ENCODE measurements at places on chromosomes 11 and 22.
A peak's percentile ranks its signal among the peaks of the same experiment; 100 is the strongest.

DNA sequence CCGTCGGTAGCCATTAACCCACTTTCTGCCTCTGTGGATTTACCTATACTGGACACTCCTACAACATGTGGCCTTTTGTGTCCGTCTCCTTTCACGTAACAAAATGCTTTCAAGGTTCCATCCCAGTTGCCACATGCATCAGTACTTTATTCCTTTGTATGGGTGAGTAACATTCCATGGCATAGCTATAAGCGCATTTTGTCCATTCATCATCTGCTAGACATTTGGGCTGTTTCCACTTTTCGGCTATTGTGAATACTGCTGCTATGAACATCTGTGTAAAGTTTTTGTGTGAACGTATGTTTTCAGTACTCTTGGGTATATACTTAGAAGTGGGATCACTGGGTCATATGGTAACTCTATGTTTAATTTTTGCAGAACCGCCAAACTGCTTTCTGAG, 257.2 kb downstream of the ST3GAL4 start:
- DNase-seq: no peak

GRCh38 chr11:25198704-25199103, 701.9 kb downstream of the LUZP2 start:
- no peak for DNase-seq

GRCh38 chr11:131027491-131027890, 111.2 kb upstream of the SNX19 start:
- DNase-seq: no peak

GRCh38 chr11:28618416-28618815, 510.2 kb downstream of the METTL15 start:
- no peak for DNase-seq

GRCh38 chr11:66002648-66003225, 434 bp downstream of the BANF1 start:
- peak; percentile 77 for DNase-seq

DNA sequence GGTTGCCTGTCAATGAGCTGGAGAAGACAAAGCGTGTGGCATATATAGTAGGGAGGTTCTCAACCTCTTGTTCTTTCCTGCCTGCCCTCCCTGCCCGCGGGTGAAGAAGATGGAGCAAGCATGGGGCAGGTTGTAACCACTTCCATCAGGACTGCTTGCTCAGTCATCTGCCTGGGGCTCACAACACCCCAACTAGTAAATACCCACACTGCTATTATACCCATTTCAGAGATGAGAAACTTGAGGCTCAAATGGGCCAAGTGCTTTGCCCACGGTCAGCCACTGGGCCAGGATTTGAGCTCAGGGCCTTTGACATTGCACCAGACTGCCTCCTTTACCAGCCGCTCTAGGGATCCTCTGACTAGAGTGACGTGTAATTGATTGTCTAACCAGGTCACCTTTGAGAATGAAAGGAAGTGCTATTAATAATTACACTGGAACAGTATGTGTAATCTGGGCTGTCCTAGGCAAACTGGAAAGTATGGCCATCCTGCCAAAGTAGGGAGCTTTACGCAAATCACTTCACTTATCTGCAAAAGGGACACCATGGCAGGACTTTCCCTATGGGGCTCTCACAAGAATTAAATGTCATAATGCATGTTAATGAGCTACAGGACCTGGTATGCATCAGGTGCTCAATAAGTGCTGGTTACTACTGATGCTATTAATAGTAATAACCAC, 2.8 kb upstream of the CDC42EP1 start:
- DNase-seq: no peak
